ENCODE measurements at places on chromosomes 4 and X.
A peak's percentile ranks its signal among the peaks of the same experiment; 100 is the strongest.

GRCh38 chrX:150570512-150570911 lies 2.1 kb downstream of the MTM1 start:
- no peak for DNase-seq

DNA sequence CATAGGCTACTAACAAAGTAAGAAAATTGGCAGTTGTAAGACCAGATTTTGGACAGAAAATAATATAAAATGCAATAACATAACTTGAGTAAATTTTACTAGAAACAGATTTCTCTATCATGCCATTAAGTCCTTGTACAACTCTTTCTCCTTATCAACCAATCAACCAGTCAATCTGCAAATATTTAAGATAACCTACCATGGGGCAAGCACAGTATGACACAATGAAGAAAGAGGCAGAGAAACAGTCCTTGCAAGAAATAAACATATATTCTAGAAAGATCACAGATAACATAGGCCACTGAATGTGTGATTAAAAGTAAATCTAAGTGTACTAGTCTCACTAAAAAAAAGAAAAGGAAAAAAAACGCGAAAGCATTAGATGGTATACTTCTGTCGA lies 194.8 kb downstream of the PPP3CA start:
- no peak for DNase-seq

DNA sequence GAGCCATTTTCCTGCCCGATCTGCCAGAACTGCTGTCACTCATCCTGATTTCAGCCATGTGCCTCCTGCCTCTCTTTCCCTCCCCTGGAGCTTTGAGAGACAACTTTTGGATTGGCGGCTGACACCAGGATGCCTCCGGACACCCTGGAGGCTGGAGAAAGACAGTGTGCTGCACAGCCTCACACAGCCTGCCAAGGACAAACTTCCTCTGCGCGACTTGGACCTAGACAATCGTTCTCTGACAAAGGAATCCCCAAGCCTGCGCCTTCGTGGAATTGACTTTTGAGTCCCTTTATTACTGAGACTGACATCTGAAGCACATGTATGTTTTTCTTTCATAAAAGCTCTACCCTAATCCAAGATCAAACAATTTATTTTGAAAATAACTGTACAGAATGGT lies 10.8 kb upstream of the LDB2 start:
- DNase-seq: no peak

GRCh38 chrX:39642071-39642470 lies 455.7 kb downstream of the BCOR start:
- peak; percentile 55 for DNase-seq

DNA sequence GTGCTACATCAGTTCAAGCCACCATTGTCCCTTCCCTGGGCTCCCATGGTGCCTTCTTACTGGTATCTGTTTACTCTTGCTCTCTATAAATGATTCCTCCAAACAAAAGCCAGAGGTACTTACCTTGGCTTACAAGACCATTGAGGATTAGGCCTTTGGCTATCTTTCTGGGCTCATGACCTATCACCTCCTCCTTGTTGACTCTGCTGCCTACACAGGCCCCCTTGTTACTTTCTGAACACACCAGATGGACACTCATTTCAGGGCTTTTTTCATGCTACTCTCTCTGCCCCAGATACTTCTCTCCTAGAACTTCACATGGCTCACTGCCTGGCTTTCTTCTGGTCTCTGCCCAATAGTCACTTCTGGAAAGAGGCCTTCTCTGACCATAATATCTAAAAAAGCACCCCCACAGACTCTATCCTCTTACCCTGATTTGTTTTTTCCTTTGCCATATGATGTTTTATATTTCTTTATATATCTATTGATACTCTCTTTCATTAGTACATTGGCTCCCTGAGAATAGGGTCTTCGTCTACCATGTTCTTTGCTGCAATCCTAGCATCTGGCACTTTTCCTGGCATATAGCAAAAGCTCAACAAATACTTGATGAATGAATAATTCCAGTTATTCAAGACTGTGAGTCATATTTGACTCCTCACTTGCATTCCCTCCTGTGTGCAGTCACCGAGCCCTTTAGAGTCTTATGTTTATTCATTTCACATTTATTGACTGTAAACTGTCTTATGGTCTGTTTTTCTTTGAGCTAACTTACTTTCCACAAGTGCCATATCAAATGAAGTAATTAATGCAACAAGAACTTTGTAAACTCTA lies 27.1 kb upstream of the TAPT1 start:
- no peak for DNase-seq

GRCh38 chrX:44904542-44905115 lies 31.6 kb downstream of the KDM6A start:
- DNase-seq: no peak

DNA sequence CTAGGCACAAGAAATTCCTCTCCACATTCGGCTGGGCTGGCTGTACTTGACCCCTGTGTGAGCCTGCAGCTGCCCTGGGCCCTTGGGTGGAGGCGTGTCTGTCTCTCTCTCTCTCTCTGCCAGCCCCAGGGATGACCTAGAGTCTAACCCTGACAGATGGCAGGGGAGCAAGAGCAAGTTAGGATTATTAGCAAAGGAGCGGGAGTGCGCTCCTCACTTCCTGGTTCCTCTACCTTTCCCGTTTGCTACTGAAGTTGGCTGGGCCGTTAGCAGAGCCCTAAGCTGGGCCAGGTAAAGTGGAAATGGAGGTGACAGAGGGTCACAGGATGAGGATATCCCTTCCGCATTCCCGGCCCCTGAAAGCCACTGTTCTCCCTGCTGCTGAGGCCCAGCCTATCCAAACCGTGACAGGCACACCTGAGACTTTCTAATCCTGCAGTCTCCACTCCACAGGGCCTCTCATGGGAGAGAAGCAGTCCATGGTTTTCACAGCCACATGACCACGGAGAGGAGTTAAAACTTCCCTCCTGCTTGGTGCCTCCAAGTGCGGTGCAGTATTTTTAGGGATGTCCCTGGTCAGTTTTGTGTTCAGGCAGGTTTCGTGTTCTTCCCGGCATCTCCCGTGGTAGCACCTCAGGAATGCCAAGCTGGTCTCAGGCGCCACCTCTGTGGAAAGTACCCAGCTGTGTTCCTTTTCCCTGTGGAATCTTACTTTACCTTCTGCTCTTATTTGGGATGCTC lies 79.3 kb downstream of the CLDN22 start:
- peak; percentile 93 for DNase-seq

- no peak for DNase-seq
Observed at GRCh38 chrX:96721354-96721753, 36.7 kb downstream of the DIAPH2 start.

DNA sequence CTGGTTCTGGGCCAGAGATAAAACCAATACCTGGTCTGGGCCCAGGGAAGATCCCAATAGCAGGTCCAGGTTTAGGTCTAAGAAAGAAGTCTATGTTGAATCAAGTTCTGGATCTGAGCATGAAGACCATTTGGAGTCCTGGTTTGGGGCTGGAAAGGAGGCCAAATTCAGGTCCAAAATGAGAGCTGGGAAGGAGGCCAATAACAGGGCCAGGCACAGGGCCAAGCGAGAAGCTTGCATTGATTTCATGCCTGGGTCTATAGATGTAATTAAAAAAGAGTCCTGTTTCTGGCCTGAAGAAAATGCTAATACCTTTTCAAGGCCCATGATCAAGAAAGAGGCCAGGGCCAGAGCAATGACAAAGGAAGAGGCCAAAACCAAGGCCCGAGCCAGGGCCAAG lies 3.4 kb downstream of the GPRASP1 start:
- no peak for DNase-seq

GRCh38 chr4:75672461-75673026 lies 667 bp downstream of the G3BP2 start:
- peak; percentile 61 for DNase-seq

DNA sequence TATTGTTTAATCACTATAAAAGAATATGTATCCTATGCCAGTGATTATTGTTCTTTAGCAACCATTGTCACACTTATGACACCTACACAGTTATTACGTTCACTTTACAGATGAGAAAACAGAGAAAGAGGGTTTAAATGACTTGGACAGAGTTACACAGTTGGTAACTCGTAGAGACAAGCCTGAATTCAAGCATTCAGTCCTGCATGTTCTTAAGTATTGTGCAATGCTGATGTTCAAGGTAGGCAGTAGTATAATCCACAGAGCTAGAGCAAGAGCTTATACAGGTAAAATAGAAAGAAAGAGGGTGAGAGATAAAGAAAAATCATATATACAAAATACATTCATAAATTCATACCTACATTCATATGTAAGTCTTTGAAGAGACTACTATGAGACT lies 249.8 kb upstream of the ANXA10 start:
- no peak for DNase-seq

GRCh38 chr4:139956507-139957017 lies 197.4 kb downstream of the MAML3 start:
- DNase-seq: no peak

GRCh38 chrX:10633722-10634121 lies 13.3 kb upstream of the MID1 start:
- DNase-seq: no peak

GRCh38 chr4:142354041-142354440 lies 492.1 kb downstream of the INPP4B start:
- DNase-seq: no peak

DNA sequence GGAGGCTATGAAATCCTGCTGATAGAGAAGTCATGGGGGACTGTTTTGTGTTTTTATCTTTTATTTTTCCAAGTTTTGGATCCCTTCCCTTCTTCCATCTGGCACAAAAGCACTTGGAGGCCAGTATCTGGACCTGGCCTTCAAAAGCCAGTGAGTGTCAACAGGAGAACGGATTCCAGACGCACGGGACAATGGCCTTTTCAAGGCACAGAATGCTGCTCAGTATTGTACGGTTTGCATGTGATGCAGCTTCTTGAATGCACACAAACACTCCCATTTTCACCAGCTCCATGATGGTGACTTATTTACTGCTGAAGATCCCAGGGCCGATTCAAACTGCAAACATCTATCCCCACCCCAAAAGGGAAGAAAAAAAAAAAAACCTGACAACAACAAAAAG lies 145.4 kb downstream of the CPEB2 start:
- no peak for DNase-seq

DNA sequence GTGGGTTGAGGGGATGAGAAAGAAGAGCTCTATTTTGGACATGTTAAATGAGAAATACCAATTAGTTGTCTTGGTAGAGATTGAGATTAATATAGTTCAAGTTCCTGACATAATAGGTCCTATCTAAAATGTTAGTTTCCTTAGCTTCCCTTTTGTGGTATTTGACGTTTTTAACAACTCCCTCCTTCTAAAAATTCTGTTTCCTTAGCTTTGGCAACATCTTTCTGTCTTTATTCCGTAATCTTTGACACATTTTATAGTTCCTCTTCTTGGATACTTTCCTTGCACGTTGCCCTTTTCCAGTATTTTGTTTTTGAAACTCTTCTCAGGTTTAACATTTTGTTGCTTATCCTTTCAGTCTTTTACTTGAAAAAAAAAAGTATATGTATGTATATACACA lies 36.9 kb downstream of the LAMTOR3 start:
- DNase-seq: no peak

GRCh38 chr4:55291227-55291640 lies 54.8 kb upstream of the SRD5A3 start:
- DNase-seq: no peak

- DNase-seq: no peak
Observed at GRCh38 chrX:63869506-63869905, 84.5 kb upstream of the ARHGEF9 start.

- DNase-seq: no peak
Observed at GRCh38 chrX:18883234-18883960, 100.5 kb downstream of the PHKA2 start.

GRCh38 chr4:158254292-158254691 lies 44.0 kb downstream of the TMEM144 start:
- no peak for DNase-seq

DNA sequence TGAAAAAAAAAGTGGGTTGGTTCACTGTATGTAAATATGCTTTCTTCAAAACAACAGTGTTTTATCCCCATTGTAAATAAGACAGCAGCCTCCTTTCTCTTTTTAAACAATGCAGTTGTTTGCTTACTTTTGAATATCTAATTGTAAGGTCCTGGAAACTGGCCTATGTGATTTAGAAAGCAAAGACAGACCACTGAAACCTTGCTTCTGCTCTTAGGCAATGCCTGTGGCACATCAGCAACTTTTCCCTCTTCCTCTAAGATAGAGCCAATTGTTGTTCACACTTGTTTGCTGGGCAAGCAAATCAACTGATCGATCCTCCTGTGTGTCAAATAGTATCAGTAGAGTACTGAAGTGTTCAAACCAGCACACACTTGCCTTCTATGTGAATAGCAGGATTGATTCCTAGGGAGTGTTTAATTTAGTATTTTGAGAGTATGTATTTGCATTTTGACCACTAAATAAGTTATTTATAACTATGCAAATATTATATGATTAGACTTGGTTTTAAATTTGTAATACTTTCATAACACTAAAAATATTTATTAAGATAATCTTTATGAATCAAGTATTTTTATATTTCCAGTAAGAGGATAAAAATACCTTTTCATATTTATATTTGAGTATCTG lies 55.4 kb upstream of the GRPR start:
- DNase-seq: no peak

- no peak for DNase-seq
Observed at GRCh38 chr4:67236788-67237187, 308.5 kb downstream of the CENPC start.

- DNase-seq: no peak
Observed at GRCh38 chr4:159566786-159567185, 463.9 kb downstream of the RAPGEF2 start.

GRCh38 chr4:185122681-185123345 lies 20.3 kb upstream of the SLC25A4 start:
- no peak for DNase-seq

GRCh38 chrX:147958291-147958690 lies 22.8 kb upstream of the FMR1NB start:
- DNase-seq: no peak

GRCh38 chr4:29405116-29405515 lies 1315.1 kb upstream of the PCDH7 start:
- no peak for DNase-seq

GRCh38 chr4:129978315-129978714 lies 882.4 kb downstream of the C4orf33 start:
- no peak for DNase-seq

DNA sequence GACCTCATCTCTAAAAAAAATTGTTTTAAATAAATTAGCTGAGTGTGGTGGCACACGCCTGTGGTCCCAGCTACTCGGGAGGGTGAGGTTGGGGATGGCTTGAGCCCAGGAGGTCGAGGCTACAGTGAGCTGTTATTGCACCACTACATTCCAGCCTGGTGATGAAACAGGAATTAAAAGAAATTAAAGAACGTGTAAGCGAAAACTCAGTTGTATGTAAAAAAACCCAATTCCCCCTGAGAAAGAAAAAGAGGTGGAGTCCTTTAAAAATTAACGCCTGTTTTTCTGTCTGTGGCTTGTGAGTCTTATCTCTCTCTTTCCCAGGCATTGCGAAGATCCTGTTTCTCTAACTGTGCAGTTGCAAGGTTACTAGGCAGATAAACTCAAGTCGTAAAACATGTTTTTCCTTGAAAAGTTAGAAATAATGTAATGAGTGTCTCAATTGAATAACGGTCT lies 22.1 kb downstream of the EPGN start:
- no peak for DNase-seq

GRCh38 chrX:12237131-12237530 lies 98.9 kb downstream of the FRMPD4 start:
- DNase-seq: no peak

- DNase-seq: no peak
Observed at GRCh38 chr4:17812801-17813200, 2.0 kb downstream of the NCAPG start.

GRCh38 chrX:84168095-84168494 lies 19.9 kb downstream of the RPS6KA6 start:
- no peak for DNase-seq

Data from WERI-Rb-1 (cell line).